ENCODE measurements at places on chromosomes 16 and 17. TPM values are rescaled to one million over a fixed set of nuclear protein-coding genes. Genes with fewer than 3 reads are reported as not detected.
A peak's percentile ranks its signal among the peaks of the same experiment; 100 is the strongest.

GRCh38 chr17:693791-694638 is 20.6 kb downstream of the VPS53 start:
- no peaks in the 10 kb centered on the region for H3K27me3 ChIP-seq
- DNase-seq, result no peak
- peaks cover 40% of the 10 kb centered on the region for H3K36me3 ChIP-seq
- no peaks in the 10 kb centered on the region for H3K4me1 ChIP-seq

The RSAD1 gene
- total RNA-seq, result 46.8 TPM

The FLOT2 gene
- 113 TPM for total RNA-seq

GRCh38 chr16:30662449-30662848 is 4.2 kb downstream of the FBRS start:
- no peaks in the 10 kb centered on the region for H3K27me3 ChIP-seq
- peaks cover 43% of the 10 kb centered on the region for H3K4me1 ChIP-seq
- H3K27ac ChIP-seq, result no peak overlapping the region
- no peak for DNase-seq

GRCh38 chr17:28547623-28548416 is 4.6 kb downstream of the UNC119 start:
- H3K36me3 ChIP-seq, result no peaks in the 10 kb centered on the region
- H3K4me3 ChIP-seq, result no peak overlapping the region
- no peaks in the 10 kb centered on the region for H3K27me3 ChIP-seq
- no peak overlapping the region for H3K27ac ChIP-seq
- H3K4me1 ChIP-seq, result peaks cover 44% of the 10 kb centered on the region
- DNase-seq, result peak; percentile 27

- H3K27ac ChIP-seq, result no peak overlapping the region
- H3K4me1 ChIP-seq, result peaks cover 5% of the 10 kb centered on the region
- no peaks in the 10 kb centered on the region for H3K27me3 ChIP-seq
- H3K4me3 ChIP-seq, result no peak overlapping the region
- peak; percentile 31 for DNase-seq
- H3K36me3 ChIP-seq, result peaks cover 16% of the 10 kb centered on the region
Measured at GRCh38 chr17:50361561-50362480, 11.2 kb downstream of the MRPL27 start.

The UNK gene
- 24.4 TPM for total RNA-seq

The CDH5 gene
- not detected for total RNA-seq

DNA sequence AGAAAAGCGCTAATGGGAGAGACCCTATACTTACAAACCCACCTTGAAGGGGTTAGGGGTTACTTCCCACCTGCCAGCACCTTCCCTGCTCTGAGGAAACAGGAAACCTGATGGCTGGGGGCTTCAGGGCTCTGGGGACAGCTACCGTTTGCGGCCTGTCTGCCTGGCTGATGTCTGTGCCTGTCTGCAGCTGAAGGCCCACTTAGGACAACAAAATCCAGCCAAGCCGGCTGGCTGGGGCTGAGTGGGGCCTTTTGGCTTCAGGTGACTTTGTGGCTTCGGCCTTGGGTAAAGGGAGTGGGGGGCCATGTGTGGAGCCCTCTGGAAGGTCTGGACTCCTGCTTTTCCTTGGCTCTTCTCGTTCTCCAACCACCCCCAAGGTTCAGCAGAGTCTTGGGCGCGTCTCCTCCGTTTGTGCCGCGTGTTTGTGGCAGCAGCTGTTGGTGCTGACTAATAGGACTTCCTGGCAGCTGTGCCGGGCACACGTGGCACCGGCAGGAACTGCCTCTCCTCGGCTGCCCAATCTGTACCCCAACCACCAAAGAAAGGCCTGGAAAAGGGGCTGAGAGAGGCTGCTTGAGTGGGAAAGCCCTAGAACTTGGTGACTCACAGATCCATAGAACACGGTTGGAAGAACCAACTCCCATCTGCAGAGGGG is 186.7 kb downstream of the MSI2 start:
- H3K27me3 ChIP-seq, result no peaks in the 10 kb centered on the region
- H3K36me3 ChIP-seq, result no peaks in the 10 kb centered on the region
- H3K4me3 ChIP-seq, result no peak overlapping the region
- peaks cover 52% of the 10 kb centered on the region for H3K4me1 ChIP-seq
- DNase-seq, result no peak
- no peak overlapping the region for H3K27ac ChIP-seq

GRCh38 chr17:38872027-38872511 is 2.2 kb downstream of the LASP1 start:
- H3K27ac ChIP-seq, result peak overlapping the region; percentile 76
- no peak for DNase-seq
- H3K36me3 ChIP-seq, result peaks cover 13% of the 10 kb centered on the region
- peaks cover 68% of the 10 kb centered on the region for H3K4me1 ChIP-seq
- peak overlapping the region; percentile 69 for H3K4me3 ChIP-seq

GRCh38 chr16:1525871-1526607 is 7.4 kb upstream of the TMEM204 start:
- no peaks in the 10 kb centered on the region for H3K27me3 ChIP-seq
- H3K27ac ChIP-seq, result no peak overlapping the region
- no peaks in the 10 kb centered on the region for H3K36me3 ChIP-seq
- peaks cover 35% of the 10 kb centered on the region for H3K4me1 ChIP-seq

Data from CD8-positive, alpha-beta memory T cell (primary cell).